ENCODE measurements at places on chromosomes 6 and 20. TPM values are rescaled to one million over a fixed set of nuclear protein-coding genes. Genes with fewer than 3 reads are reported as not detected.

The EHMT2 gene
- total RNA-seq = 12.9 TPM

The RPS6KA2 gene
- 95.7 TPM for total RNA-seq

The TNFRSF21 gene
- total RNA-seq = 12.1 TPM

The RUNX2 gene
- total RNA-seq = 0.44 TPM

The LINC00237 gene
- not detected for total RNA-seq

The ANKEF1 gene
- total RNA-seq = 2.3 TPM

The PPDPF gene
- 215 TPM for total RNA-seq

GRCh38 chr6:111124406-111124805 lies 37.1 kb downstream of the SLC16A10 start:
- DNase-seq = no peak

GRCh38 chr6:156556811-156557210 lies 220.4 kb upstream of the ARID1B start:
- no peak for DNase-seq

DNA sequence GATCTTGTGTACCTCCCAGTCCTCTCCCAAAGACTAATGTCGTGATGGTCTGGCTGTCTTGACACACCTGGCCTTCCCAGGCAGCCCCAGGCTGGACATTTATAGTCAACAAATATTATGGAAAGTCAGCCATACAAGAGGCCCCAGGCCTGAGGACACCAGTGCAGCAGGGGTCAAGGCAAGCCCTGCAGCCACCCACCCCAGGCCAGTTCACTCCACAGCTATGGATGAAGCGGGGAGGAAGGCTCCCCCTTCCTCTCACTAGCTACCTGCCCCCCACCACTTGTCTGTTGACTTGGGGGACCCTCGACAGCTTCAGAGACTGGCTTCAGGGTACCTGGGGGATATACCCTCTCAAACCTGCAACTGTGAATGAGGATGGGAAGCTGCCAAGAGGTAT lies 132.1 kb downstream of the MRPL14 start:
- DNase-seq = no peak

GRCh38 chr6:27406085-27406484 lies 17.5 kb downstream of the ZNF391 start:
- no peak for DNase-seq

DNA sequence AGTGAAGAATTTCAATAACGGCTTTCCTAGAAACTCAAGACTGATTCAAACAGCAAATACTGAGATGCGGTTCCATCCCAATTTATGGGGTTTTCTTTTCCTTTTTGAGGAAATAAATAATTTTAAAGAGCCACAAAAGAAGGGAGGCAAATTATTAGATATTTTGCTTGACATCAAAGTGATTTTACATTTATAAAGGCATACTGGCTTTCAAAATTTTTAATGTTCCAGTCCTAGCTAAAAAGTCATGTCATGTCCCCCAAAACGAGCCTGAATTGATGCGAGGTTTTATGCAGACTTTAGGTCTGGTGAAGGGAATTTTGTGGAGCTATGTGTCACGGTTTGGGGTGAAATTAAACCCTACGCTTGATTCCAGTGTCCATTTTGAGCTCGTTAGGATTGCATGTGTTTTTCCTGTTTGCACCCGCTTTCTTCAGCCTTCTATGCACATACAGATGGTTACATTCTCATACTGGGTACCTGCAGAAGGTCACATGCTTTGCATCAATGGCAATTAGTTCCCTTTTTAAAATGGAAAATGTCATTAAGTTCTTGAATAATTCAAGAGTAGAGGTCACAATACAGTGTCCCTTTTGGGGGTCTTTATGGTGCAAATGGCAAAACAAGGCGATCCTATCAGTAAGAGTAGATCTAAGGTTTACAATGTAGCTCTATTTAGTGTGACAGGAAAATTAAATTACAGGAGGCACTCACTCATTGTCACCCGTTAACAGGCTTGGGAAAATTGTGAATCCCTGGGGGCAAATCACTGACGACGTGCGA lies 17.3 kb downstream of the FOXA2 start:
- DNase-seq = no peak

DNA sequence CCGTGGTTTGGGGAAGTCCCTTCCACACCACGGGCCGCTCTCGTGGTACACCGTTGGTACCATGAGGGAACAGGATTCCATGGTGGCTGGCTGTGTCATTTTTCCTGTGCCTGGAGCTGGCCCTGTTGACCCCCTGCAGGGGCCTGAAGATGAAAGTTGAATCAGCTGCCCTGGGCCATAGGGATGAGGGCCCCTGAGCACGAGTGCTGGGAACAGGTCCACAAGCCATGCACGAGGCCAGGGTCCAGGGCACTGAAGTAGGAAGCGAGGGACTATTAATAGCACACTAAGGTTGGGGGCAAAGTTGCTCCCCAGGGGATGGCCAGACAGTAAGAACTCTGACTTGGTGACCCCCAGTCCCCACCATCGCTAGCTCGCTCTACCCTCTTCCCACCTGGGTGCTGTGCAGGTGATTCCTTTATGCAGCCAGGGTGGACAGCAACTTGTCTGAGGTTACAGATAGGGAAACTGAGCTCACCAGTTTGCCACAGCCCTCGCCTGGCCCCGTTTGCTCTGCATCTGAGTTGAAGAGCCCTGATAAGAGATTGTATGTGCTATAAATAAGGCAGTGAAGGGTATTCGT lies 46.6 kb downstream of the SLC13A3 start:
- DNase-seq = no peak

DNA sequence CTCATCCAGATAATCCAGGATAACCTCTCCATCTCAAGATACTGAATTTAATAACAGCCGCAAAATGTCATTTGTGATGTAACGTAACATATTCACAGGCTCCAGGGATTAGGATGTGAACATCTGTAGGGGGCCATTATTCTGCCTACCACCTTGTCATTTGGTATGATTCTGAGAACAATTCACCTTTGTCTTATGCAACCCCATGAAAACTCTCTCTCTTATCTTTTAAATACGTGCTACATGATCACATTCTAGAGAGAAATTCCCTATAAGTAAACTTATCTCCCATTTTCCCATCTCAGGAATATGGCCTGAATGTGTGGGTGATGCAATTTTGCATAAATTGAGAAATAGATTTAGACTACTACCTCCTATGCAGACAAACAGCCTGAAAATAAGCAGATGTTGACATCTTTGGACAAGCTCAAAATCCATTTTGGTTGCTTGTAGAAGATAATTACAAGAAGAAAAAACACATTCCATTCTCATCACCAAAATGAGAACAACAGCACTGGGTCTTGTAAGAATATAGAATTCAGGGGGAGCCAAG lies 255.4 kb upstream of the STXBP5 start:
- no peak for DNase-seq

- DNase-seq = no peak
These were observed 4.2 kb downstream of the AKIRIN2 start for GRCh38 chr6:87697581-87698546.

GRCh38 chr6:46044881-46045617 lies 29.4 kb upstream of the CLIC5 start:
- DNase-seq = peak; percentile 67

- no peak for DNase-seq
These were observed 105.1 kb upstream of the HCRTR2 start for GRCh38 chr6:55069132-55069781.

GRCh38 chr20:46022411-46023147 lies 6.4 kb upstream of the SLC12A5 start:
- DNase-seq = peak; percentile 66

DNA sequence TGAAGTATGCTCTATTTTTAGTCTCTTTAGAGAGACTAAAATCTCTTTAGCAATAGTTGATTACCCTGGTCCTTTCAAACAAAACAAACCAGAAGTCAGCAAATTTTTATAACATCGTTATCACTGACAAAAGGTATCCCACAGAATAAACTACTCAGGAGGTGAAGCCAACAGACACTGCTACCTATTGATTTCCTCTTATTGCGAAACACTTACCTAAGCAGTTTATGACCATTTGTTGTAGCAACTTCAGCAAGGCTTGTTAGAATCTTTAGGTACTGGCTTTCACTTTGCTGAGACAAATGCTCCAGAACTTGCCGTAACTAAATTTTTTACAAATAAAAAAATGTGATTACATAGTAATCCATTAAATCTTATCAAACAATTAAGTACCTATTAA lies 64.4 kb downstream of the HACE1 start:
- DNase-seq = no peak

DNA sequence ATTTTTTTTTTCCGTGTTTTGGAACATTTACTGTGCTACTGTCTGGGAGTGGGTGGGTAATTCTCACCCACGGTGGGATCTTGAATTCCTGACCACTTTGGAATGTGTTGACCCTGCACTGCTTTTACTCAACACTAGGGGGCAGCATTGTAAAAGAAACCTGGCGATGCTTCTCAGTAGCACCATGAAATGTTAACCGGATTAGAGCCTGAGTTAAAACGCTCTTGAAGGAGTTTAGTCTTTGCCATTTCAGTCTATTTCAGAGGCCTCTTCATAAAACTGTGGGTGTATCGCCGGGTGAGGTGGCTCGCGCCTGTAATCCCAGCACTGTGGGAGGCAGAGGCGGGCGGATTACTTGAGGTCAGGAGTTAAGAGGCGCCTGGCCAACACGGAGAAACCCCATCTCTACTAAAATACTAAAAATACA lies 114.4 kb upstream of the PRND start:
- no peak for DNase-seq

- DNase-seq = no peak
These were observed 304.4 kb upstream of the PLCB4 start for GRCh38 chr20:8764344-8764962.

GRCh38 chr6:42564506-42564825 lies 637 bp downstream of the UBR2 start:
- DNase-seq = no peak

DNA sequence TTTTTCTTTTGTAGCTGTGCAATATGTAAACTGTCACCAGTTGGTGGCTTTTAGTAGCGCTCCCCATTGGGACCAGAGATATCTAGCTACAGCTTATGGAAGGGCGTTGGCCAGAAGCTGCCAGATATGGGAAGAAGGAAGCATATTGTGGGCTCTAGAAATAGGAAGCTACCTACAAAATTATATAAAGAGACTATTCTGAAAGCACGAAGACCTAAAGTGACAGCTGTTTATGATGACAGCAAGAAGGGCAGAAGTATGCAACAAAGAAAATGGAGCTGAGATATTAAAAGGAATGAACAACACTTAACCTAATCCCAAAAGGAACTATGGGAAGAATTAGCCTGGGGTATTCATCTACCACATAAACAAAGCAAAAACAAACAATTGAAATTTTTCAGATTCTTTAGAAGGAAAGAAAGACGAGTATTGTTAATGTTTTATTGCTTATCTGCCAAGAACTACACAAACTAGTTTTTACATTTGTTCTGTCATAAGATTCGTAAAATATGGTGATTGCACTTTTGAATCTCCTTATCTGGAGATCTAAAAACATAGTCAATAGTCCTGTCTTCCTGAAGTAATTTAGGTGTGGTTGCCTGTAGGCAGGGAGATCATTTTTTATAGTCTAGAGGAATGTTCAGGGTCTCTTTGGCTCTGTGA lies 81.6 kb downstream of the NCOA7 start:
- DNase-seq = no peak

DNA sequence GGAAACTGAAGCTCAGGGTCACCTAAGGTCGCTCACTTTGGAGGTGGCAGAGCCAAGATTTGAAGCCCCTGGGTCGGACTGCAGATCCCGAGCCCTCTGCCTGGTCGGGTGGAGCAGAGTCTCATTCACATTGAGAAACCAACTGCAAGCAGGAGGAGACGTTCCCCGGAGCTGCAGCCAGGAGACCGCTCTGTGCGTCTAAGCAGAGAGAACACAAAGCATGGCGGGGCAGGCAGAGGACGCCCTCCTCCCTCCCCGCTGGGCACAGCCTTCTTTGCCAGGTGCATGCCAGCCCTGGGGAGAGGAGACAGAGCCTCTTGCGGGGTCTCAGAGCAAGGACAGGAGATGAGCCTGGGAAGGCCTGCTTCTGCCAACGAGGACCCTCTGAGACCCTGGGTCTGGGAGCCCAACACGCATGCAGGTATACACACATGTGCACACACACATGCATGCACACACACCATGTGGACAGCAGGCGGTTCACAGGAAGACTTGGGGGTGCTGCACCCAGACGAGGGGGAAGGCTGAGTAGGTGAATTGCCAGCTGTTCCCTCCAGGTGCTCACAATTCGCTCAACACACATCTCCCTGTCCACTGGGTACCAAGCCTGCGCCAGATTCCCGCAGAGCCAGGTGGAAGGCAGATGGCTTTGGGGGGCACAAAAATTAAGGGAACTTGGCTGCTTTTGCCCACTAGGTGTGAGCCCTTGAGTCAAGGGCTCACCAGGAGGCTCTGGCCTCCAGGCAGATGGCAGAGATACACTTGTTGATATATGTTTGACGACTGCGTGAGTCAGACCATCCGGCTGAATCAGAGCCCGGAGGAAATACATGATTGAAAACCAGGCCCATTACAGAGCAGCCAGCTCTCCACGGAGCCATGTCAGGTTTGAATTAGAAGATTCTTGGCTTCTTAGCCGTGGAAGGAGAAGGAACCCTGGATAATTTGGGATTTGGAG lies 5.5 kb upstream of the NTSR1 start:
- no peak for DNase-seq

DNA sequence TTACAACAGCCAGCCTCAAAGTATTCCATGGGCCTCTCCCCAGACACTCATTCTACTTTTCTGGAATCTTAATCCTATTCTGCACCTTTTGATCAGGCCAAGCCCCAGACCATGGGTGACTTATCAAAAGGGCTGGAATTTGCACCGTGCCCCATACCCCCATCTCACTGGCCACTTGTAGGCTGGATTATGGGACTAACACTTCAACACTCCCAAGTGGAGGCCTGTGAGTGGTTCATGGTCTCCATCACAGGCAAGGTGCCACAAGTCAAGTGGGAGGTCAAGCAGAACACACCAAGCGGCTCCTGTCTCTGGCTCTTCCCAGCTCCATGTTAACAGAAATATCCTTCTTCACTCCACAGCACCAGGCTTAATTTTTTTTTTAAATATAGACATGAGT lies 212.3 kb upstream of the HEY2 start:
- DNase-seq = no peak

GRCh38 chr20:37552415-37552814 lies 24.7 kb upstream of the BLCAP start:
- DNase-seq = no peak

- DNase-seq = no peak
These were observed 130.4 kb upstream of the AFDN start for GRCh38 chr6:167696296-167696695.

DNA sequence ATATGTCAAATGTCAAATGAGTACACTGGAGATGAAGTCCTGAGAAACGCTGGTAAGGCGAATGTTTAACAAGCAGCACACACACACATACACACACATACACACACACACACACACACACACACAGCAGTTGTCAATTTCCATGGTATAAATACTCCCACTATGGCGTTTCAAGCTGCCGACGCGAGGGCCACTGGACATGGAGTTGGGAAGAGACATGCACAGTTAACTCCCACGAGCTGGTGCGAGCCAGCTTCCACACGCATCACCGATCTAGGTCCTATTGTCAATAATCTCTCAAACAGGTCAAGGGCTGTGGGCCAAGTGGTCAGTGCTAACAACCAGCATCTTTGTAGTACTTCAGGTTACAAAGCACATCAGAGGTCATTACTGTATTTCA lies 58.9 kb downstream of the TRERF1 start:
- no peak for DNase-seq

- DNase-seq = no peak
These were observed 23.6 kb downstream of the IL17A start for GRCh38 chr6:52209770-52210169.
